ENCODE measurements at places on chromosomes 1 and 21.

GRCh38 chr21:41761211-41761933, 5.5 kb downstream of the RIPK4 start:
- DNase-seq = no peak

DNA sequence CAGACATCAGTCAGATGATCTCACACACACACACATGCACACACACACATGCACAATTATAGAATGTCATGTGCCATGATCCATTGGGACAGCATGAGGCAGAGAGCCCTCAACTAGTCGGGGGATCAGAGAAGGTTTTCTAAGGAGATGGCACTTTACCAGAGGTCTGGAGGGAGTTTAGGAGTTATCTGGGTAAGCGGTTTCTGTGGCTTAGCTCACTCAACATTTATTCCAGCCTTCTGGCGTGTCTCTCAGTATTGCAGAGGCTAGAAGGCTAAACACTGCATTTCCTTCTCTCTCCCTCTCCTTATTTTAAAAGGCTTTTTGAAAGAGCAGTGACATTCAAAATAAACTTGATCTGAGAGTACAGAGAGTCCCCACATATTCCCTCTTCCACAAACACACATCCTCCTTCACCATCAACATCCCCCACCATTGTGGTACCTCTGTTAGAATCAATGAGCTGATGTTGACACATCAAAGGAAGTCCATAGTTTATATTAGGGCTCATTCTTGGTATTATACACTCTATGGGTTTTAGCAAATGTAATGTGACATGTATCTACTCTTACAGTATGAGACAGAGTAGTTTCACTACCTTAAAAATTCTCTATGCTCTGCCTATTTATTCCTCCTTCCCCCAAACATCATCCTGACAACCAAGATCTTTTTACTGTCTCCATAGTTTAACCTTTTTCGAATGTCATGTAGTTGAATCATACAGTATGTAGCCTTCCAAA, 9.0 kb upstream of the PLA2G2A start:
- DNase-seq = no peak

DNA sequence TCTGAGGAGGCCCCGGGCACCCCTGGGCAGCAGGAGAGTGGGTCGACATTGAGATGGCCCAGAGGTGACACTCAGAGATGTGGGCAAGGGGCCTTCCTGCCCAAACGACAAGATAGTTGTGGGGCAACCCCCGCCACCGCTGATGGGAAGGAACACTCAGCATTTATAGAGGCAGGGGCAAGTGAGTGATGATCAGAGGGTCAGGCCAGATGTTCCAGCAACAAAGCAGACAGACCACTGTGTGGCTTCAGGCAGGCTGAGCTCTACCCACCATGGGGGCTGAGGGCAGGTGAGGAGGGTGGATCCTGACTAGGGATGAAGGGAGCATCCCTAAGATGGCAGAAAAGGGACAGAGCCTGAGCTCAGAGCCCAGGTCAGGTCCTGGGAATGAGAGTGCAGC, 362.7 kb downstream of the PTPRU start:
- DNase-seq = no peak

- no peak for DNase-seq
These were observed 62.4 kb downstream of the CD247 start for GRCh38 chr1:167455786-167456446.

DNA sequence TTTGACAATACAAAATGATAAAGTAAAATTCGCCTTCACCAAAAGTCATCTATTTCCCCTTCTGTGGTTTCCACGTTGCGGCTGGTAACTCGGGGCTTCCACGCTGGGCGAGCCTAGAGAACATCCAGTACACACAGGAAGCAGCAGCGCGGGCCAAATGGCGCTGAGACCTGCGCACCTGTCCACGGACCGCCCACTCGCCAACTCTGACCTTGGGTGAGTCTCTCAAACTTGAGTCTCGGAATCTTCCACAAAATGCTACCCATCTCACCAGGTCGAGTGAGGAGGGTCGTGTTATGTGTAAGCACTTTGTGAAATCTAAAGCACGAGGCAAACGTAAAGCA, 820 bp upstream of the TTF2 start:
- DNase-seq = no peak

- DNase-seq = no peak
These were observed 8.3 kb upstream of the MPZL1 start for GRCh38 chr1:167713330-167714081.

DNA sequence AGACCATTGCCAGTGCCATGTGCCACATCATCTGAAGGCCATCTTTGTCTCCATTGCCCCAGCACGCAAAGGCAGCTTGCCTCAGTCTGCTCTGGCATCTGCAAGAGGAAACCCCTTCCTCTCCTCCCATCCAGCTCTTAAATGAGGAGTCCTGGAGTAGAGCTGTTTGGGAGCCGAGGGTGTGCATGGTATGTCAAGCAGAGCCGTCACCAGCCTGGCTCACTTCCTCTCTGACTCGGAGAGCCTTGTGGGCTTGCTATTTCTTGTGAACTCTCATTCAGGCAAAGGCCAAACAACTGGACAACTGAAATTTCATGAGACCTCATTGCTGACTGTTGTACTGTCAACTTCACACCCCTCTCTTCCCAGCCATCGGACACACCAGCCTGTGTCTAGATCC, 143.9 kb downstream of the SIPA1L2 start:
- DNase-seq = no peak

- no peak for DNase-seq
These were observed 143.2 kb downstream of the HHIPL2 start for GRCh38 chr1:222404710-222405109.

DNA sequence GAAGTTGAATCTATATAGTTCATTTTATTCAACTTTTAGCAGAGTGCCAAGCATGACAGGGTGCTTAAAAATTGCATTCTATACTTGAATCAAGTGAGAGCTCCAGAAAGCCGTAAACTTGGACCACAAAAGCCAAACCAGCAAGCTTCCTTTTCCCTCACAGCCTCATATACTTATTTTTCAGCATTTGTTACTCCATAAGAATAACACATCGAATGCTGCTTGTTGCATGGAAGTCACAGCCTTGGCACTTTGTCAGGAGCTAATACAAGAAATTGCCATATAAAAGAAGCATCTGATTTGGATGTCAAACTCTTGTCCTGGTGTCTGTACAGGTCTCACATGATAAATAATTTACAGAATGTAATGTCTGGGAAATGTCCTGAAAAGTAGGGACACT, 87.4 kb downstream of the PLXNA2 start:
- DNase-seq = no peak

DNA sequence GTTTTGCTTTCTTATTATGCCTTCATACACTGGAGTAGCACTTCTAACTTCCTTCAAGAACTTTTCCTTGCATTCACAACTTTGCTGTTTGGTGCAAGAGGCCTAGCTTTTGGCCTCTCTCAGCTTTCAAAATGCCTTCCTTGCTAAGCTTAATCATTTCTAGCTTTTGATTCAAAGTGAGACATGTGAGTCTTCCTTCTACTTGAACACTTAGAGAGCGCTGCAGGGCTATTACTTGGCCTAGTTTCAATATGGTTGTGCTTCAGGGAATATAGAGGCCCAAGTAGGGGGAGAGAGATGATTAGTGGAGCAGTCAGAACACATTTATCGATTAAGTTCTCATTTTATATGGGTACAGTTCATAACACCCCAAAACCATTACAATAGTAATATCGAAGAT, 12.4 kb downstream of the ANGEL2 start:
- DNase-seq = no peak

GRCh38 chr1:111789142-111789541, 33.4 kb downstream of the DDX20 start:
- DNase-seq = no peak

GRCh38 chr1:222616525-222616924, 1.4 kb upstream of the MIA3 start:
- no peak for DNase-seq

DNA sequence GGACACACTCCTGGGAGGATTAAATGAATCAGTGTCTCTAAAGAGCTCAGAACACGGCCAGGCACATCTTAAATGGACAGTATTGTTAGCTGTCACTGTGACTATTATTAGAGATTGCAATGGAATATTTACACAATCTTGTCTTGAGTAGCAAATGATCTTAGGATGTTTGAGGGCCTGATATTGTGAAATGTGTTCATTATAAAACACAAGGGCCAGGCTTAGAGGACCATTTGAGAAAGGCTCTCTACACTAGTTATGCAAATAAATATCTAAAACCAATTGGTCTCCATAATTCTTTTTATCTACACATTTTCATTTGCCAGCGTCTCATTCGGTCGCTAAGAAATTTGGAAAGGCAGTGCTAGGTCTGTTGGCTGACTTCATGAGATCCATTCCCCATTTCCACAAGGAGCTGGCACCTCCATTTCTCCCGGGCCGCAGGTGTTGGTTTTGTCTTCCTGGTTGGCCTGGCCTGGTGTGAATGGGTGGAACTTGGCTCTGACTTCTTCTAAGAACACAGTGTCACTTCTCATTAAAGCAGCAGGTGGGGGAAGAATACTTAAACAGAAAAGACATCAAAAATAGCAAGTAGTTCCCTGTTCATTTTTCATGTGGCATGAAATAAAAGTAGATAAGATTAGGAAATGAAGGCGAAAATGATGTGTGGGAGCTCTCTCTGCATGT, 56.0 kb upstream of the PLXNA2 start:
- no peak for DNase-seq

- no peak for DNase-seq
These were observed 110.9 kb upstream of the C1orf174 start for GRCh38 chr1:4010814-4011605.

- DNase-seq = no peak
These were observed 239.9 kb upstream of the TMEM51 start for GRCh38 chr1:14913482-14914177.

DNA sequence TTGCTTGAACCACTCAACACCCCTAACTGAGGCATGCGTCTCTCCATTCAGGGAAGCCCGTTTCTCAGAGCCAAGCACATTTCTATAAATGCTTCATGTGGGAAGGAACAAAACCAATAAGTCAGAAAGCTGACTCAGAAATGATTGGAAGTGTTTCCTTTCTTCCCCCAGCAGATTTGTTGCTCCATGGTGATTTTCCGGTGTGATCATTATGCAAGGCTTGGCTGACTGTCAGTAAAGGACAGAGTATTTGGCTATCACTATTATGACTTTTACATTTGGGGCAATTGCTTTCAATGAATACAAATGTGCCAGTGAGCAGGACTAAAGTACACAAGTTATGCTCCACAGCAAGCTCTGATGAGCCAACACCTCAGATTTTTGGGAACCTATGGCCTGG, 53.3 kb upstream of the ZC3H11B start:
- DNase-seq = no peak

- DNase-seq = peak; percentile 6
These were observed 37.7 kb downstream of the SH3GLB1 start for GRCh38 chr1:86741947-86742572.

GRCh38 chr1:235047331-235047871, 81.2 kb downstream of the TOMM20 start:
- DNase-seq = no peak

- DNase-seq = no peak
These were observed 258 bp downstream of the CCT3 start for GRCh38 chr1:156337888-156338179.

DNA sequence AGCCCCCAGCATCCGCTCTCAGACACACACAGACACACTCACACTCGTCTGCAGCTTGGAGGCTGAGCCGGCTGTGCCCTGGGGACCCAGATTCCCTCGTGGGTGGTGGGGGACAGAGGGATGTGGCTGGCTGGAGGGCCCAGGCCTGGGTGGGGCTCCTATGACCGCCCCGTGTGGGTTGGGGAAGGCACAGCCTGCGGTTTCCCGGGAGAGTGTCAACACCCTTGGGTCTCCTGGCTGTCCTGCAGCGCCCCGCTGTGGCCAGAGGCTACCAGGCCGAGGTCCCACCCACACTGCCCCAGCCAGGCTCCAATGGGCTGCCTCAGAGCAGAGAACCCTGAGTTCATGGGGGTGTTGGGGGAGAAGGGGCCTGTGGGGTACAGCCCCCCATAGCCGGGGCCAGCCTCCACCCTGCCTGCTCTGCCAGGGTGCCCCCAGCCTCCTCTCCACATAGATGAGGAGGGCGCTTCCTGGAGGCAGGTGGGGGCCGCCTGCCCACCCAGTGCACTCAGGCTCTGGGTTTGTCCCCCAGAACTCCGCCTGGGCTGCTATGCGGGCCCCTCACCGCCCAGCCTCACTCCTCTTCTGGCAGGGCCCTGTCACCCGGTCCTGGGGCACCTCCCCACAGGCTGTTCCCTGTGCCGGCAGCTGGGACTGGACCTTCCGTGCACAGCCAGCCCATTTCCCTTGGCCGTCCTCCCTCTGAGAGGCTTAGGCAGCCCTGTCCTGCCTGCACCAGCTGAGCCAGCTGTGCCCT, at the start of gene TTC34:
TSS of gene TTC34 (minus strand) at position 159 of the 757 bp plus-strand sequence. CDS start 866 bp downstream, outside the sequence.
- peak; percentile 52 for DNase-seq

GRCh38 chr21:16533692-16534407, 804.1 kb downstream of the USP25 start:
- no peak for DNase-seq

- no peak for DNase-seq
These were observed 68.8 kb upstream of the COL6A1 start for GRCh38 chr21:45912611-45913417.

Measured in HTR-8/SVneo (cell line).